Fibroblast of skin of right biceps (primary cell): ENCODE measurements at places on chromosomes 5 and 9.

- DNase-seq = peak; percentile 98
Measured at GRCh38 chr5:32504989-32505596, 60.6 kb upstream of the ZFR start.

DNA sequence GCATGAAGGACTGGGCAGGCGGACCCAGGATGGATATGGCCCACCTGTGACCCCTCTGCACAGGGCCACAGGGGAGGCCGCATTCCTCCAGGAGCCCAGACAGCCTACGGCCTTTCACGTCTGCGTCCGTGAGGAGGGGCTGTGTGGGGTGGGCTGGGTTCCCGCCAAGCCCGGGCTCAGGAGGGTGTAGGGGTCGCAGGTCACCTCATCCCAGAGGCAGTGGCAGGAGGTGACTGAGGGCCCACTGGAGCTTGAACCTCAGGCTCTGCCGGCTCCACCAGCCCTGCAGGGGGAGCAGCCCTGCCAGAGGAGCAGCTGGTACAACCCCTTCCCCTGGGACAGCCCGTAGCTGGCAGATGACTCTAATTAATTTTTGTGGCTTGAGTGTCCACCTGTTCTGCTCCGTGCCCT, 40.7 kb upstream of the CACNA1B start:
- no peak for DNase-seq

- peak; percentile 42 for DNase-seq
Measured at GRCh38 chr9:21326526-21327139, 8.6 kb downstream of the KLHL9 start.

GRCh38 chr5:133708331-133708850, 96.0 kb upstream of the FSTL4 start:
- DNase-seq = no peak

DNA sequence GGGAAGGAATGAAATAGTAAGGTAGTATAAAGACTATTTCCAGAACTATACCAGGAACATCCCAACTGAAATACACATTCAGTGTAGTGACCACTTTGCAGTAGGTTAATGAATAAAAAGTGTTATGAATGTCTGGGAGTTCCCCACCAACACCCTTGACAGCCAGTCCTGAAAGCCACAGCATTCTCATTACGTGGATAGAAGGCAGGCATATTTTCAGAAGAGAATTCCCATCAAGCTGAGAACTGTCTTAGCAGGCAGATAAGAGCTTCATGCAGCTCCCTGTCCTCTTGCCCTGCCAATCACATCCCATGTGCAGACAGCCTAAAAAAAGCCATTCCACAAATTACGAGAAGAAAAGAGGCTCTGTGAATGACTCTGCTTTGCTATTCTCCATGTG, 695.0 kb downstream of the DTWD2 start:
- DNase-seq = no peak

GRCh38 chr9:129667850-129668249, 2.4 kb downstream of the PRRX2 start:
- DNase-seq = no peak

DNA sequence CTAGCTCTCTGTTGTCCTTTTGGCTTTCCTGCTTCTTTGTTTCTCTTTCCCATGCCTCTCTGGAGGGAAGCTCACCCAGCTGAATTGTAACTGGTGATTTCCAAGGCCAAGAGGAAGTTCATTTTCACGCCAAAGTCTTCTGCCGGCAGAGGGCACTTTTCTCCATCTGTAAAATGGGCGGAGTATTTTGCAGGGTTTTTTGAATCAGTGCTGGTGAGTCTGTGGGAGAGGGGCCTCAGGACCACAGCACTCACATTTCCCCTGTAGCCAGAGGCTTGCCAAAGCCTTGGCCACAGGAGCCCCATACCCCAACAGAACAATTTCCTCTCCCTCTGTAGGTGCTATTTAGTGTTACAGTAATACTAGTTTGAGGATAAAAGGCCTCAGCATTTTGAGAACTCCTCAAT, 42.3 kb upstream of the MATR3 start:
- no peak for DNase-seq

DNA sequence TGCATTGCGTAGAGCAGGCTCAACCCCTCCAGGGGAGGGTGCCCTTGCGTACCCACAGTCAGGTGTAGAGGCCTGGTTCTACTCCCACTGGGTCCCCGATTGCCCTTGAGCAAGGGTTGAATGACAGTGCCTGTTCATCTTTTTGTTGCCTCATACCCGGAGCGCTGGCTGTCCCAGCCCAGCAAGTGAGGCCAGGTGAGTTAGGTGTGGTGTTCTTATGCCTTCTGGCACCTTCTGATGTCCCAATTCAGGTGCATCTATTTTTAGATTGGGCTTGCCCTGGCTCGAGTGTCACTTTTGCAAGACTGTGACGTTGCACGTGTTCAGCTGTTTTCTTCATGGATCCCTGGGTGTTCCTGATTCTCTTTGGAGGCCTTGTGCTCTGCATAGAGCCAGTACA, 257.8 kb downstream of the GOLPH3 start:
- DNase-seq = no peak

DNA sequence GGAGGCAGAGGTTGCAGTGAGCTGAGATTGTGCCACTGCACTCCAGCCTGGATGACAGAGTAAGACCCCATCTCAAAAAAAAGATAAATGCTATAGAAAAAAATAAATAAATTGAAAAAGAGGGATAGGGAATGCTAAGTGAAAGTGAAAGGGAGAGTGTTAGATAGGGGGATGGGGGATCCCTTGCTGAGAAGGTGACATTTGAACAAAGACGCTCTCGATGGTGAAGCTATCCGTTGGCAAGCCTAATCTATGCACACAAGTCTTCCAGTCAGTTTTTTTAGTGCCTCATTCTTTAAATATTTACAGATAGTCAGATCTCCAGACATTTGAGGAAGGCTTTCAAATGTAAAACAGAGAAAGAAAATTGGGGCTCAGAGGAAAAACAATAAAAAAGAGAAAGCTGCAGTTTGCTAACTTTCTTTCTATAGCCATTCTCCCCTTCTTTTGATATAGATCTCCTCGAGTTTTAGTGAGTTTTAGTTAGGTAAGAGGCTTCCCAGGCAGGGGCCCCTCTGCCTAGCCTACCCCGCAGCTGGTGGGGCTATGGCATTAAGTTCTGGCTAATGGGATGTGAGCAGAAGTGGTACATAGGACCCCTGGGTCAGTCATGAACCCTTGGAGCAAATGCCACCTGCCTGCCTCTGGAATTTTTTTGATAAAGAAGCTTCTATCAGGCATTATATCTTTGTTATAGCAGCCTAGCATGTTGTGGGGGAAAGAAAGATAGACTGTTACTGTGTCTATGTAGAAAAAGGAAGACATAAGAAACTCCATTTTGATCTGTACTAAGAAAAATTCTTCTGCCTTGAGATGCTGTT, 12.0 kb downstream of the GLRX start:
- DNase-seq = no peak

DNA sequence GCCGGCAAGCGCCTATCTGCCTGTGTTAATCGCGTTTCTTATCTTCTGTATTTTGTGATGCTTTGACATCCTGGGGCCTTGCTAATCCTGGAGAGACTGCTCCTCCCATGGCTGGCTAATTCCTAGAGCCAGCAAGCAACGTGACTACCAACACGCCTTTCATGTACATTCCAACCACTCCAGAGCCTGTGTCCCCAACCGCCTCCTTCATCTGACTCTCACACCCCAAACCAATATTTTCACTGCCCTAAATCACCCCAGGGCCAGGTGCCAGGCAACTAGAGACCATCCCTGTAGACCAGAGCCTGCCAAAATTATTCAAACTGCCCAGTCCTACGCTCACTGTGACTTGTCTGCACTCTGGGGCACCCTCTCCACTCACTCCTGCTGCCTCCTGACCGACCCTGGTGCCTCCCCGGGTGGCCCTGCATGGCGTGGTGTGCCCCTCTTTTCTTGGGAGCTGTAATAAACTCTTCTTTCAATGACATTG, 50.5 kb upstream of the COL5A1 start:
- DNase-seq = peak; percentile 49

DNA sequence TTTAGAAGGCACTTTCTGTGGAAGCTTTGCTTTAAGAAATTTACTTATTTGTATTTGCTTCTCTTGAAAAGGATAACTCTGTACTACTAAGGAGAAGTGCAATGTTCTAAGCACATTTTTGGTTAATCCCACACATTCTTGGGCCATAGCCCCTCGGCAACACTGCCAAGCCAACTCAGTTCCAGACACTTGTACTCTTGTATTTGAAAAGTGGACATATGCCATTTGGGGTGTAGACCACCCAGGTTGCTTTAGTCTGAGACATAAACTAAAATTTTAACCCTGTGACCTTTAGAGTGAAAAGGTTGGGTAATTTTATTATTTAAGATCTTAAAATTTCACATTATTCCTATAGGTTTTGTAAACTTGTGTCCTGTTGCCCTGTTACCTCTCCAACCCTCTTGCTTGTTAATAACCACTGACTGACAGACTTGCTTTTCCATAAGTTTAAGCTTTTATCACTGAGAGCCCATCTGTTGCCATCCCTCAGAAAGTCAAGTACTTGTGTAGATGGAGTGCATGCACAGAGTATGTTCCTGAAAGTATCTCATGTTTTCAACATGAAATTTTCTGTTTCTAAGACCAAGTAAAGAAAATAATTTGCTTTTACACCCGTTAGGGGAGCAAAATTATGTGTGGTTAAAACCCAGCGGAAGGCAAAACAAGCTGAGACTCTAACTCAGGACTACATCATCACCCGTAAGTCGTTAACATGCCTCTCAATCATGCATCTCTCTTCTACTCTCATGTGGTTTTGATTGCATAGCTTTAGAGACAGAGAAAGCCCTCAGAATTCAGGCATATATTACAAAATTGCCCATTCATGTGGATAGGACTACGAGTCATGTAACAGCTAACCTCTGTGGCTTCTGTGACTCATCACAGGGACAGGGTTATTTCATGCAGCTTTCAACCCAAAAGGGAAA, 117.3 kb downstream of the GDNF start:
- DNase-seq = peak; percentile 99

- DNase-seq = no peak
Measured at GRCh38 chr9:69136779-69137178, 37.3 kb upstream of the TJP2 start.

DNA sequence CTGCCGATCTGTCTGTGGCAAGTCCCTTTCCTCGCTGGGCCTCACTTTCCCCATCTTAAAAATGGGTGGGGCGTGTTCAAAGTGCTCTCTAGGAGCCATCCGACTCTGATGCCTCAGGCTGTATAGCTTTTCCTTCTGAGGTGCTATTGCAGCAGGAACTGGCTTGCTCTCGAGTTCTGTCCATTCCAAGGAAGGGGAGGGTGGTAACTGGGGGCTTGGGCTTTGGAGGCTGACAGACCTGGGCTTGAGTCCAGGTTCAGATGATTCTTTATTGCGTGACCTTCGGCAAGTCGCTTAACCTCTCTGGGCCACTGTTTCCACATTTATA, 139.5 kb downstream of the RGS3 start:
- DNase-seq = no peak

- peak; percentile 57 for DNase-seq
Measured at GRCh38 chr9:69412741-69413150, 87.7 kb downstream of the ENTREP1 start.

DNA sequence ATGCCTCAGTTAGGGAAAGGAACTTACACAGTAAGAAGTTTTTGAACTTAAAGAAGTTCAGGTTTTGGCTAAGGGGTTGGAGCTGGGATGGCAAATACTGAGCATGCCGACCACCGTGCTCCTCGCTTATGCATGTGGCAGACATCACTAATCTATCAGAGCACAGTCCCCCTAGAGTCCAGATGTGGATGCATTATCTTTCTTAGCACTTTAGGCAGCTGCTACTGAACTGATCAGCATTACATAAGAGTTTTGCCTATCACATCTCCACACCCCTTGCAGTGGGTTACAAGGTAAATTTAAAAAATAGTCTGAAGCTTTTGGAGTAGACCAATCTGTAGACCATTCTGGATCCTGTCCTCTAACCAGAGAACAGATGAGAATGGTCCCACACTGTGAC, 22.4 kb downstream of the MACIR start:
- DNase-seq = no peak

- no peak for DNase-seq
Measured at GRCh38 chr5:17381932-17382331, 116.1 kb upstream of the TAF11L2 start.

DNA sequence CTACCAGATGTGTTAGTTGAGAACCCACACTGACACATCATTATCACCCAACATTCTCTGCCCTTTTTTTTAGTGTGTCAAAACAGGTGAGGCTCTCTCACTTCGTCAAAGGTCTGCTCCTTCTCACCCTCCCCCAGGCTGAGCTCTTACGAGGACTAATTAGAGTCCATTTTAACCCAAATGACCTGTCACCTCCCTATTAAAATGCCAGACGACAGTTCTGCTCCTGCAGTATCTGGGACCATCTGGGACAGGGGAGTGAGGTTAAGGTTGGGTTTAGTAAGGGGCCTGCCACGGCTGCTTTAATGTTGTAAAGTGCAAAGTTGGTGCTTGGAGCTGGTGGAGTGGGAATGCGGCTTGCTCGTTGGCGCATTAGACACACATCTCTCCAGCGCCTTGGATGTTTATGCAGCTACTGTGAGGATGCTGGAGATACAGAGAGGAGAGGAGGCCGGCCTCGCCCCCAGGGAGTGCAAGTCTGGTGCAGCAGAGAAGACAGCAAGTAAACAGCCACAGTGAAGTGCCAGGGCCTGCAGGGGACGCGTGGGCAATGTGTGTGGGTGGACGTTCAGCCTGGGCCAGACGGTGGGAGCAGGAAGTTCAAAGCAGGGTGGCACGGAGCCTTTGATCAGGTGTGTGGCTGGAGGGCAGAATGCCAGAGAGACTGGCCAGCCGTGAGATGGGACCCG, 96.2 kb downstream of the C9orf50 start:
- no peak for DNase-seq

GRCh38 chr9:125887172-125887571, 140.0 kb downstream of the PBX3 start:
- DNase-seq = no peak

GRCh38 chr5:31078956-31079355, 114.5 kb upstream of the CDH6 start:
- no peak for DNase-seq

- DNase-seq = no peak
Measured at GRCh38 chr9:29685531-29685930, 2112.2 kb upstream of the C9orf72 start.

DNA sequence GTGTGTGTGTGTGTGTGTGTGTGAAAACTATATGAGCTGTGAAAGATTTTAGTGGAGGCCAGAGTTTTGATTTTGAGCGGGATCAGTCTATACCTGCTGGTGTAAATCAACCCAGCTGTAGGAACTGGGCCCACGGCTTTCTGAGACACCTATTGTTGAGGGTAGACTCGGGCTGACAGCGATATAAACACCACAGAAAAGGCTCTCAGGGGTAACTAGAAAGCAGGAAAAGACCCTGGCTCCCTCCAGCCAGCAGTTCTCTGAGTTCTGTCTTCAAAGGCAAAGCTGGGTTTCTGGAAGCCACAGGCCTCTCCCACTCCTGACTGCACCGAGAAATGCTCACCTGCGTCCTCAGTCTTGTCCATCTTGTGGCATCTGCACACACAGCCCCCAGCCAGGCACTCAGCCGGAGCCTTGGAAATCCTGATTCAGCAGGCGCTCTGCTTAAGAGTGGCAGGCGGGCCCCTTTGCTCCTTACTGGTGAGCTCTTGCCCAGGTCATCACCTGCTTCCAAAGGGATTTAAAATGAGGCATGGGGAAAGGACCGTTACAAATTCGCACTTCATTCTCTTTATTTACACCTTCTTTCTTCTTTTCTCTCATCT, 223.3 kb downstream of the NDUFS4 start:
- no peak for DNase-seq
